ENCODE measurements at places on chromosomes 12 and 14. TPM values are rescaled to one million over a fixed set of nuclear protein-coding genes. Genes with fewer than 3 reads are reported as not detected.
A peak's percentile ranks its signal among the peaks of the same experiment; 100 is the strongest.

DNA sequence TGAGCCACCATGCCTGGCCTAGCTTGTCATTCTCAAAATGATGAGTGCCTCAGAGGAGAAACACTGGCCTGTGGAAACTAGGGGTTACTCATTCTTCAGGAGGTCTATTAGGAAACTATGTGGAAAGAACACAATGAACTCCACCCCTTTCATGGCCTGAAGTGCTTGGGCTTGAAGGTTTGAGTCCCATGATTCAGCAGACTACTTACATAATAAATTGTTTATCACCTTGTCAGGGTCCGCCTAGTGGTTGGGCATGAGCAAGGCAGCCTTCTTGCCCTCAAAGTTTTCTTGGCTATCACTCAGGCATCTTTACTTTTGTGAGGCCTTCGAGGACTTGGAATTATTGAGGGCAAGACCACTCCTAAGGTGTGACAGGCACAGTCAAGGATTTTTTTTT, 251.2 kb downstream of the ACSS3 start:
- H3K4me3 ChIP-seq, result no peak overlapping the region
- no peak overlapping the region for H3K27ac ChIP-seq
- H3K36me3 ChIP-seq, result no peaks in the 10 kb centered on the region
- DNase-seq, result no peak

The APOF gene
- total RNA-seq, result not detected

GRCh38 chr12:55142669-55143565, 16.7 kb downstream of the OR9K2 start:
- H3K36me3 ChIP-seq, result no peaks in the 10 kb centered on the region
- no peaks in the 10 kb centered on the region for H3K4me1 ChIP-seq
- H3K27me3 ChIP-seq, result no peaks in the 10 kb centered on the region
- H3K4me3 ChIP-seq, result no peak overlapping the region
- peak; percentile 67 for DNase-seq

GRCh38 chr12:52312086-52312485, 9.1 kb downstream of the KRT83 start:
- peaks cover 20% of the 10 kb centered on the region for H3K27me3 ChIP-seq
- no peak overlapping the region for H3K27ac ChIP-seq
- no peak for DNase-seq
- H3K4me1 ChIP-seq, result peaks cover 14% of the 10 kb centered on the region
- no peaks in the 10 kb centered on the region for H3K36me3 ChIP-seq
- no peak overlapping the region for H3K4me3 ChIP-seq

The ZDHHC22 gene
- not detected for total RNA-seq

The GARIN6 gene
- not detected for total RNA-seq

GRCh38 chr12:76866726-76867125, 12.1 kb downstream of the CSRP2 start:
- H3K27me3 ChIP-seq, result no peaks in the 10 kb centered on the region
- DNase-seq, result no peak
- no peak overlapping the region for H3K4me3 ChIP-seq
- H3K27ac ChIP-seq, result no peak overlapping the region
- H3K36me3 ChIP-seq, result peaks cover 5% of the 10 kb centered on the region

DNA sequence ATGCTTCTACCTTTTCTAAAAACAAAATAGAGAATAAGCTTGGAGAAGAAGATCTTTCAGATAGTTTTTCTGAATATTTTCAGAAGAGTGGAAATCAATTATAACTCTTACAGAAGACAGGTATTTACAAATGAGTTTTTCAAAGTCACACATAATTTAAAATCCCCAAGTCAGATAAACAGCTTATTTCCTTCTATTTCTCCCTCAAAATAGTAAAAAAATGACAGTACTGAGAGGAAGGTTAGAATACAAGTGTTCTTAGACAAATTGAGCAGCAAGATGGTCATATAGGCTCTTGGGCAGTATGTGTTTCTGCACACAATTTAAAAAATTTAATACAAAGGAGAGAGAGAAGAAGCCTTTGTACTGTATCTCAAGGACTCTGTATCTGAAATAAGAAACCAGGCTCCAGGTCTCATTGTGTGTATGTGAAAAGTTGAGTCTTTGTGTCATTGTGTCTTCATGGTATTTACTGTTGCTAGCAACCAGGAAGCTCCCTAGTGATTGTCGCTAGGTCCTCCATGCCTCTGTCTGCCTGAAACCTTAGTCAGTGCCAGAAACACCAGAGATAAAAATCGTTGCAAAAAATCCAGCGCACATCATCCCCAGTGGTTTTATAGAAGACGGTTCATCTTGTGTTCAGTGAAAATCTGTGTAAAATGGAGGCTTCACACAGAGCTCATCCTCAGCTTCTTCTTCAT, 12.9 kb upstream of the TUBA1A start:
- peak overlapping the region; percentile 64 for H3K27ac ChIP-seq
- no peaks in the 10 kb centered on the region for H3K27me3 ChIP-seq
- no peak overlapping the region for H3K4me3 ChIP-seq
- no peak for DNase-seq

GRCh38 chr12:121718653-121719239, 6.2 kb downstream of the TMEM120B start:
- no peak for DNase-seq
- H3K4me3 ChIP-seq, result no peak overlapping the region
- H3K27ac ChIP-seq, result no peak overlapping the region
- no peaks in the 10 kb centered on the region for H3K36me3 ChIP-seq
- no peaks in the 10 kb centered on the region for H3K27me3 ChIP-seq

The GNPNAT1 gene
- 76.8 TPM for total RNA-seq

GRCh38 chr14:90107789-90108188, 46.0 kb downstream of the KCNK13 start:
- H3K36me3 ChIP-seq, result no peaks in the 10 kb centered on the region
- no peak for DNase-seq
- no peaks in the 10 kb centered on the region for H3K27me3 ChIP-seq
- no peaks in the 10 kb centered on the region for H3K4me1 ChIP-seq
- no peak overlapping the region for H3K4me3 ChIP-seq

DNA sequence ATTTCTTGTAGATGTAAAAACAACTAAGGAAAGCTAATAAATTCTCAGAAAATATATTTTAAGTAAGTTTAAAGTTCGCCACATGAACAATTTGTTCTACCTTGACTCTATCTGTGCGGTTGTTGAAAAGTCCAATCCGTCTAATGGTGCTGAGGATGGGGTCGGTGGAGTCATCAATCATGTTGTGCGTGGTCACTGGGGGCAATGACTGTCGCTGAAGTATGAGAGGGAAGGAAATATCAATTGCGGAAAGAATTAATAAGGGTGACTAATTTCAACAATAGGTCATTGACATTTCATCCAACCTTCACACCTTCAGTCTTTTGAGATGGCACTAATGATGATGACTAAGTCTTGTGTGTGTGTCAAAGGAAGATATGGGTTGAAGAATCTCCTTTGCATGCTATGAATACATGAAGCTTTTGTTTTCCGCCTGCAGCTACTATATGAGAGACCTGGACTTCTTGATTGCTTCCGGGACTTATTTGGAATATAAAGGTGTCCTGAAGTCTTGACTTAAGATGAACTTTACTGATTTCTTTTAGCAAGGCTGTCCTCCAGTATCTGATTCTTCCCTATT, 32.1 kb downstream of the SPX start:
- DNase-seq, result no peak
- H3K36me3 ChIP-seq, result no peaks in the 10 kb centered on the region

DNA sequence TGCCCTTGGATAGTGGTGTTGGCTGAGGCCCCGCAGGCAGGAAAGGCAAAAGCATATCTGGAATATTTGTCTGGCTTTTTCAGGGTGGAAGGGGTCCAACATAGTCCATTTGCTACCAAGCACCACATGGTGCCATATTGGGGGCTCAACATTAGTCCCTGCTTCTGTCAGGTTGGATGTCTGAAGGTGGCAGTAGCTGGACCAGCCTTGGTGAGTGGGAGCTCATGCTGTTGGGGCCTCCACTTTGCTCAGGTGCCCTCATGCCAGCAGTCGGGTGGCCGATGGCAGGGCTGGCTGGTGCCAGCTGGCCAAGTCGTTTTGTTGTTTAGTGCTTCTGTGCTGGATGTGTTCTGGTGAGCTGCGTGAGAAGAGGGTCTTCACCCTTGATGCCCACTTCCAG, 135.3 kb downstream of the PAPOLA start:
- no peak for DNase-seq
- H3K27ac ChIP-seq, result no peak overlapping the region
- H3K27me3 ChIP-seq, result no peaks in the 10 kb centered on the region
- H3K4me3 ChIP-seq, result no peak overlapping the region

GRCh38 chr12:85621041-85621440, 215.2 kb downstream of the RASSF9 start:
- H3K27ac ChIP-seq, result no peak overlapping the region
- no peaks in the 10 kb centered on the region for H3K4me1 ChIP-seq

The GOLT1B gene
- 16.8 TPM for total RNA-seq

GRCh38 chr12:128817111-128818015, 6.4 kb downstream of the SLC15A4 start:
- H3K27me3 ChIP-seq, result no peaks in the 10 kb centered on the region
- H3K27ac ChIP-seq, result peak overlapping the region; percentile 70
- H3K4me1 ChIP-seq, result peaks cover 52% of the 10 kb centered on the region

GRCh38 chr12:128807161-128807724, 16.5 kb downstream of the SLC15A4 start:
- peaks cover 7% of the 10 kb centered on the region for H3K4me1 ChIP-seq
- peaks cover 66% of the 10 kb centered on the region for H3K36me3 ChIP-seq
- H3K4me3 ChIP-seq, result no peak overlapping the region
- H3K27ac ChIP-seq, result no peak overlapping the region
- no peak for DNase-seq

- no peaks in the 10 kb centered on the region for H3K36me3 ChIP-seq
- H3K4me1 ChIP-seq, result no peaks in the 10 kb centered on the region
- peaks cover 33% of the 10 kb centered on the region for H3K27me3 ChIP-seq
Observed at GRCh38 chr14:105880616-105881015, 354.2 kb downstream of the TMEM121 start.

DNA sequence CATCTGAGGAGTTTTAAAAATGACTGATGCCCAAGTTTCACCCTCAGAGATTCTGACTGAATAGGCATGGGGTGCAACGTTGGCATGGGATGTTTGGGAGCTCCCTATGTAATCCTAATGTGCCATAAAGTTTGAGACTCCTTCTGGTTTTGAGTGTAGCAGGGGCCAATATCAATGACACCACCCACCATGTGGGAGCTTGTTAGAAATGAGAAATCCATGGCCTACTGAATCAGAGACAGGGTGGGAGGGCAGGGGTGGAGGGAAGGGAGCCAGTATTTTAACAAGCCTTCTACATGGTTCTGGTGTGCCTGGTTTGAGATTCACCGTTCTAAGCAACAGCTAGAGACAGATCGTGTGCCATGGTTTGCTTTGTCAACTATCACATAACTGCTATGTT, 46.1 kb downstream of the VCPKMT start:
- no peak overlapping the region for H3K4me3 ChIP-seq
- no peak for DNase-seq
- no peaks in the 10 kb centered on the region for H3K4me1 ChIP-seq

The TAS2R30 gene
- total RNA-seq, result 26.3 TPM

The BCL2L14 gene
- total RNA-seq, result 18.7 TPM

- peaks cover 48% of the 10 kb centered on the region for H3K4me1 ChIP-seq
- DNase-seq, result no peak
- H3K36me3 ChIP-seq, result peaks cover 38% of the 10 kb centered on the region
- H3K27me3 ChIP-seq, result no peaks in the 10 kb centered on the region
Observed at GRCh38 chr12:113329791-113330417, 5.0 kb downstream of the SLC8B1 start.

DNA sequence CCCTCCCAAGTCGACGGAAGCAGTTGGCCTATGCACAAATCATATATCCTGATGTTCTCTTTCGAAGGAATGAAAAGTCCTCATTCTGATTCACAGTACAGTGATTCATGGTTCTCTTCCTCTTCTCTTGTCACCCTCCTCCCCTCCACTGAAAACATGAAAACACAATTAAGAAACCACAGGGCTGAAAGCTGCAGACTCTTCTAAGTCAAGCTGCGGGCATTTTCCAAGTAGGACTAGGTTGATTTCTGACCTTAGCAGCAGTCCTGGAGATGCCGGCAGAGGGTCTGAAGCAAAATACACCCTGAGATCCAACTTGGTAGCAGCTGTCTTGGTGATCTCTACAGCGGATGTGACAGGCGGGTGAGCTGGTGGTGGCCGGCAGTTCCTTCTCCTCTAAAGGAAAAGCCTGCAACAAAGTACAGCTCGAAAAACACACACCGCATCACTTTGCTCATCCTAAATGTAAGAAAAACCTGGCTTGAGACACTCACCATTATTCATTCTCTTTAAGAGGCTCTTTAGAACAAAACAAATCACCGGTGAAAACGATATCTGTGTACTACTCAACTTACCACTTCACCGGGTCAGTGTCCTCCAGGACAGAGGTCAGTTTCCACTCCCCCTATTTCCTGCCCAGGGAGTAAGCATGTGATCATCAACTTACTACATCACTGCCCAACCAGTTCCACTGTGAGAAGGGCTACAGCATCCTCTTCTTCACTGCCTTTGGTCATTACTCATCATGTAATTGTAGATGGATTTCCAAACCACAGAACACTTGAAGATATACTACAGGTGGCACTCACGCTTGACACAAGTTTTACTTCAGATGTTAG, 6.0 kb downstream of the TMCC3 start:
- peaks cover 18% of the 10 kb centered on the region for H3K4me1 ChIP-seq
- no peak overlapping the region for H3K4me3 ChIP-seq
- H3K27me3 ChIP-seq, result no peaks in the 10 kb centered on the region
- peak overlapping the region; percentile 64 for H3K27ac ChIP-seq
- no peaks in the 10 kb centered on the region for H3K36me3 ChIP-seq

The GUCY2C gene
- not detected for total RNA-seq

DNA sequence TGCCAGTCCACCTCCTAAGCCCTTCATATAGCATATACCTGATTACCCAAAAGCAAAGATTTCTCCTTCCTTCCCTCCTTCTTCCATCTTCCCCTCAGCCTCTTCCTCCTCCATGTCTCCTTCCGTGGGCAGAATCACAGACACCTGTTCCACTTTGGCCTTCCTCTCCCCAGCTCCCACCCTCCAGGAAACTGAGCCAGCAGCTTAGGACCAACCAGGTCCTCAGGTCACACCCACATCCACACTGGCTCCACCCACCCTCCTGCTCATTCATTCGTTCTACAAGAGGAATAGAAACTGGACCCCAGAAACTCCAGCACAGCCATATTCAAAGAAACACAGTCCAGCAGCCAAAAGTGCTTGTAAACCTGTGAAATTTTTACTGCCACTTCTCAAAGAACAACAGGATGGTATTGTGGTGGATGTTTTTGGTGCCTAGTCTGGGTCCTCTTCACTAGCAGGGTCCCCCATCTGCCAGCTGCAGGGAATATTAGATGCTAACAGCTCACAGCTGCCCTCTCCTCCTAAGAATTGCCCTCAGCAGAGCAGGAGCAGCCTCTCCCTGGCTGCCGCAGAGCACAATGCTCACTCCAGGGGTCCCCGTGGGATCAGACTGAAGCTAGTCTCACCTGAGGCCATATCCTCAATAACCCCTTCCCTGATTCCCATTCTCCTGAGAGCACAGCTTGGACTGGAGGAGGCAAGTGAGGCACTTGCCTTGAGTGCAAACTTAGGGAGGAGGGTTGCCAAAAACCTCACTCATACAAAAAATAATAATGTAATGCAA, 18.4 kb downstream of the CMKLR1 start:
- H3K4me1 ChIP-seq, result no peaks in the 10 kb centered on the region
- H3K27me3 ChIP-seq, result no peaks in the 10 kb centered on the region
- H3K27ac ChIP-seq, result no peak overlapping the region
- no peak for DNase-seq
- H3K4me3 ChIP-seq, result no peak overlapping the region
- H3K36me3 ChIP-seq, result no peaks in the 10 kb centered on the region
